ENCODE measurements at places on chromosomes 4 and X.

DNA sequence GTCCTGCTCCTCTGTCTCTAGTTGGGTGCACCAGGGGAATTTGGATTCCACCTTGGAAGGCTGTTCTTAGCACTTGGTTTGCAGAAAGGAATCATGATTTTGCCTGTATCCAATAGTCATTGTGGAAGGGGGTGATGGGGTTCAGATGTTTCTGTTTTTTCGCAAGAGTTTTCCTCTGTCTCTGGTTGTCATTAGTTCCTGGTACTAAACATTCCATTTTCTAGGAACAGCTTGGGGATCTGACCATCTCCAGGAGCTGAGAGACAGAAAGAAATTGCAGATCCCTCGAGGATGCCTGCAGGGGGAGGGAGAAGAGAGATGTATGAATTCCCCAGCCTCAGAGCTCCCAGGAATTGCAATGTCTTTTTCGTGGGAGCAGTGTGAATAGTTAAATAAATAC lies 70.9 kb downstream of the CYTL1 start:
- DNase-seq: no peak

GRCh38 chr4:186216465-186217024 lies 10.8 kb upstream of the KLKB1 start:
- no peak for DNase-seq

GRCh38 chr4:22410645-22411247 lies 105.1 kb downstream of the ADGRA3 start:
- DNase-seq: peak; percentile 7

DNA sequence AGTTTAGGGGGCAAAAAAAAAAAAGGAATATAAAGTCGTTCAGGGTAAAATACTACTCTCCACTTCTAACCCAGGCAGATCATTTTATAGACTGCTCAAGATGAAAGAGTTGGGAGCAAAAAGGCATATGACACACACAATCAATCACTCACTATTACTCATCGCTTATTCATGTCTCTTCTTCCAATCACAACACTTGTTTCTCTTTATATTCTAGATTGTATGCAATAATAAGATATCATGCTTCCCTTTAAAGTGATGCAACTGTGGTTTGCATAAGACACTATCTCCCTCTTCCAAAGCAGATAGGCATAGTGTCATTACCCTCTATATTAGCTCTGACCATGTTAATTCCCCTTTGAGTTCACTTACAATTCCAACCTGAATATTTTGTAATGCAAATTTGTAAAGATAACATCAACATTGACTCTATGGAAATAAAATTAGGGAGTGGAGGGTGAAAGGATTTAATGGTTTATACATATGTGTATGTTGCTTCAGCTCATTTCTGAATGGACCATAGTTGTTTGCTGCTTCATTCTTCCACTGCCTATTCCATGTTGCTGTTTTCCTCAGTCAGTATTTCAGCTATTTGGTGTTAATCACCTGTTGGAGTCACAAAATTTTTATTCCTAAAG lies 154.9 kb upstream of the EPHA5 start:
- DNase-seq: no peak

DNA sequence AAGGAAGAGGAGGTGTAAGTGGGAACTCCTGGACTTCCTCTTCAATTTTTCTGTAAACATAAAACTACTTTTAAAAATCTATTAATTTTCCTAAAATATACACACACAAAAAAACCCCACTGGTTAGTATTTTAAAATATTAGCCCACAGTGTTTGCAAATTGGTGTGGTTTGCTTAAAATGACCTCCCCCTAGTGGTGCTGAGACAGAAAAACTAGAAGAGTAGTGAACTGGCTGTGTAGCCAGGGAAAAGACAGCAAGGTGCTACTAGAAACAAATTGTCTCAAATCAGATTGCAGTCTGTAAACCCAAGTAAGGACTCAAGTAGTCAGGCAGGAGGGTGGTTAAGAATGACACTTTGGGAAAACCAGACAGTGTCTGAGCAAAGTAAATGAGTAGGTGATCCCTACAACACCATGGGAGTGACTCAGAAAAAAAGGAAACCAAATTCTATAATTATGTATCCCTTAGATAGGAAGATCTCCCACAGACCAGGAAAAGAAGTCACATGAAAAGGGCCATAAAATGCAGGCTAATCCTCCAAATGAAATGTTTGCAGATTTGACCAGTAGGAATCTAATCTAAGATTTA lies 26.0 kb downstream of the AMTN start:
- DNase-seq: no peak

- DNase-seq: peak; percentile 75
Measured at GRCh38 chrX:41300758-41301437, 33.1 kb upstream of the DDX3X start.

DNA sequence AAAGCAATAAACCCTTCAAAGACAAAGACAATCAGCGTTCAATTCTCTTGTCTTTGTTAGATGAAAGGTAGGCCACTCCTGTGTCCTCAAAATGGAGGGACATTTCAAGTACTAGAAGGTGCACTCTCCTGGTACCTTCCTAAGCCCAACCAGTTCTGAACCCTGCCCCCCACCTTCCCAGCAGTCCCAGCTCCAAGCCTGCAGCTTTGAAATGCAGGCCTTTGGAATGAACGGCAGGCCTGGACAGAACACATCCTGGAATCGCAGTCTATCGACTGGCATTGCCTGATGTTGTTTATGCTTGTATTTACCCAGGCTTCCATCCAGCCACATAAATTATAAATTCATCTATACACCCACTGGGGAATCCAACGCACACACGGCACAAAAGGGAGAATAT lies 47.4 kb downstream of the RASGEF1B start:
- DNase-seq: no peak

DNA sequence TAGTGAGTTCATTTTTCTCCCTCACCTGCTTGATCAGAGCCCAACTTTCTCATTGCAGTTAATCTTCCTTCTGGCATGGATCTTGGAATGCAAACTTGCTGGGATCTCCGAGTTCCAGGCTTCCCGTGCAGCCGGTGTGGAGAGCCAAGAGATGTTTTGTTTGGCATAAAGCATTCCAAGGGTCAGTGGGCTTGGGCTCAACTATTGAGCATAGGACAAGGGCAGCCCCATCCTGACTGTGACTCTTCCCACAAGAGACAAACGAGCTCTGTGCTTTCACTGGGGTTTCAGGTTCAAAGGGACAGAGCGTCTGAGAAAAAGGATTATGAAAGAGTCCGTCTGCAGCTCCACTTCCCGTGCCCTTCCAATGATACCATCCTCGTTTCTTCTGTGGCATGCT lies 10.5 kb downstream of the TLR7 start:
- no peak for DNase-seq

GRCh38 chrX:809081-809480 lies 178.5 kb downstream of the SHOX start:
- DNase-seq: no peak

DNA sequence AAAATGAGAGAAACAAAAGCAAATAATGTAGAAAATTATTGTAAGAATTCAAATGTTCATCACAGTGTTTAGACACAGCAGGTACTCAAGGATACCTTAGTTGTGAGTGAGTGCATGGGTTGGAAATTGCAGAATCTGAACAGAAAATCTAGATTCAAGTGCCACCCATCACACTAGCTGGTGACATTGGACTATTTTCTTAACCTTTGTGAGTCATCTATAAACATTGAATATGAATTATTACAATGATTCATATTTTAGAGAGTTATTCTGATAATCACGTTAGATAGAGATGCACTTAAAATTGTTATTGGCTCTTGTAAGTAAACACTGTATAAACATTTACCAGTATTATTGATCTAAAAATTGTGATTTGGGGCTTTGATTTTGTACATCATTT lies 1113.1 kb downstream of the STIM2 start:
- DNase-seq: no peak

- no peak for DNase-seq
Measured at GRCh38 chrX:17621566-17622270, 115.6 kb upstream of the SCML1 start.

DNA sequence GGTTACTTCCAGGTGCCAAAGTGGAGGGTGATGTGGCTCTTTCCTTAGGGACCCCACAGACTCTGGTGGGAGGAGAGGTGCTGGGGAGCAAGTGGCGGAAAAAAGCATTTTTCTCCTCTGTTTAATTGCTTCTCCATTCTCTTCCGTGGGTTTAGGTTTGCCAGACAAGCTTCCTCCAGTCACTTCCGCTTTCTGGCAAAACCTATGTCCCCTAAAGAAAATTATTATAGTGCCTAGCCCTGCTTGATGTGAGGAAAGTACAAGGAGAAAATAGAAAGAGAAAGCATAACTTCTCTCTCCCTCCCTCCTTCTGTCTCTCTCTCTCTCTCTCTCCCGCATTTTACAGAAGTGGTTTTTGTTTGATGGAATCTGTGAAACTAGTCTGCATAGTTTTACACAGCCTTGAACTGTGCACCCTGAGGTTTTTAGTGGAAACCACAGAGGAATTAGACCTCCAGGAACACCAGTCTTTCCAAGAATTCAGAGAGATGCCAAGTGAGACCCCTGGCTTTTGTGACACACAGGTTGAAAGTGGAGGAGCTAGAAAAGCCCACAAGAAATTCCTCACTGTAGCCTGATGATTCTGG lies 231.1 kb upstream of the ANXA3 start:
- DNase-seq: no peak

GRCh38 chr4:73776321-73776729 lies 36.0 kb downstream of the CXCL8 start:
- DNase-seq: peak; percentile 94

DNA sequence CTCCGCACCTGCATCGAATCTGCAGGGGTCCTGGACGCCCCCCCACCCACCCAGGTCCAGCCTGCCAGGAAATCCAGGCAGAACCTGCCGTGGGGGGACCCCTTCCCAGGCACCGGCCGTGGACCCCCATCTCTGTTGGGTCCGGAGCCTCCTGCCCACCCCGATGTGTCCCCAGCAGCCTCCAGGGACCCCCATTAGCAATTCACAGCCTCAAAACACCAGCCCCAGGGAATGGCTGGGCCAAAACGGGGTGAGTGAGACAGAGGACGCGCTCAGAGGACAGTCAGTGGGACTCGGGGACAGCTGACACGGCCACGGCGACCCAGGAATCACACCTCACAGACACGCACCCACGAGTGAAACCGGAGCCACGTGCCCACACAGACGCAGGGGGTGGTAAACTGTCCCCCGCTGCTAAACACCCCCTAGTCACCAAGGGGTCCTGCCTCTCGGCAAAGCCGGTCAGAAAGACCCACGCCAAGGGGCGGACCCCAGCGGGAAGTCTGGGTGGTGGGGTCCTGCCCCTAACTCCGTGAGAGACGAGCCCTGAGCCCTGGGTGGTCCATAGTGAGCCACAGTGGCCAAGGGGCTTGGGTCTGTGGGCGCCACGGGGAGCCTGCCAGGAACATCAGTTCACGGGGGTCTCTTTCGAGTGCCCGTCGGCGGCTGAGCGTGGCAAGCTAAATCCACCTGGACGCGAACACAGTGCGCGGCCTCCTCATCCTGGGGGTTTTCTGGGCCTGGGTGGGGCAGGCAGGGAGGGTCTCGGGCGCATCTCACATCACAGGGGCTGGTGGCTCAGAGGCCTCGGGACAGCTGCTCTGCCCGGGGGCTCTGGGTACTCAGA lies 126.5 kb upstream of the NKX1-1 start:
- no peak for DNase-seq

DNA sequence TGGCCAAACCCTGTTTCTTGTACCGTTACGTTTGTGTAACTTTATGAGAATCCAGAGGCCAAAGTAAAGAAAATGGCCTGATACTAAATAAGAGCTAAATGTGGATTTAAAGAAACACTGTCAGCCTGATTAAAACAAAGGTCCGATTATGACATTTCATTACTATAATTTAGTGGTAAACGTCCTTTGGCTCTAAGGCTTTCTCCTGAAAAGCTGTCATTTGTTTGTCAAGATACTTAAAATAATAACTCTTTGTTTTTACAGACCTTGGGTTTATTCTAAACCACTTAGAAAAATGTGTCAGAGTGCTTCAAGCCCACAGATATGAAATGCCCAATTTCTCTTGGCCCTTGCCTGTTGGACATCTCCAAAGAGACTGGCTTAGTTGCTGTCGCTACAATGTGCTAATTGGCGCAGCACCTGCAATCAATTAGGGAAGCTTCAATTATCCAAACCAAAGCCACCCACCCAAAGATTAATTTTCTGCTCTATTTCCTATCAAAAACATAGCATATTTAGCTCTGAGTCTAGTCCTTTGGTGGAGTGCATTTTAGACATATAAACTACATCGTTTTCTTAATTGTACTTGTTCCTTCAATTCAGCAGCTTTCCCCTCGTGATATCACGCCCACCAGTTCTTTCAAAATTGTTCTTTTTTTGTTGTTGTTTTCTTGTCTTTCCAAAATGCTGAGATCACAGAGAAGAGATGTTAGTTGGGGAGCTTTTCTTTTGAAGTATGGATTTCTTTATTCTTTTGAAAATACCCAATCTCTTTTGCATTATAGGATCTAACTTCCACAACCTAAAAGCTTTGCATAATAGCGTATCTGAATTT lies 13.6 kb downstream of the SMIM20 start:
- no peak for DNase-seq

- DNase-seq: no peak
Measured at GRCh38 chr4:26076896-26077295, 162.9 kb downstream of the SMIM20 start.

GRCh38 chr4:129239088-129239487 lies 143.1 kb downstream of the C4orf33 start:
- DNase-seq: peak; percentile 58

DNA sequence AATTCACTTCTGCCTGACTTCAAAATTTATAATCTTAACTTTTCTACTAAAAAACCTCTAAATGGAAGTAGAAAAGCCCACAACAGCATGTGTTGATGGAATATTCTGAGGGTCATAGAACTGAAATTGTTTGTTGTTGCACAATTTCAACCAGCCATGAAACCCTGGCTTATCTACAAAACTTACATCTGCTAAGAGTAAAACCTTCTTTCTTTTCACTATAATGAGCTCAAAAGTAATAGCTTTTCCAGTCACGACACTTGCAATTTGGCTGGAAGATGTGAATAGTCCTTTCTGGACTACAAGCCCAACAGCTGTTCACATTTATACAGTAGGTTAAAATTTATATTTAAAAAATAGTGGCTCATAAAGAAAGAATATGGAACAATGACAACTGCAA lies 250.0 kb downstream of the GPAT3 start:
- peak; percentile 38 for DNase-seq

DNA sequence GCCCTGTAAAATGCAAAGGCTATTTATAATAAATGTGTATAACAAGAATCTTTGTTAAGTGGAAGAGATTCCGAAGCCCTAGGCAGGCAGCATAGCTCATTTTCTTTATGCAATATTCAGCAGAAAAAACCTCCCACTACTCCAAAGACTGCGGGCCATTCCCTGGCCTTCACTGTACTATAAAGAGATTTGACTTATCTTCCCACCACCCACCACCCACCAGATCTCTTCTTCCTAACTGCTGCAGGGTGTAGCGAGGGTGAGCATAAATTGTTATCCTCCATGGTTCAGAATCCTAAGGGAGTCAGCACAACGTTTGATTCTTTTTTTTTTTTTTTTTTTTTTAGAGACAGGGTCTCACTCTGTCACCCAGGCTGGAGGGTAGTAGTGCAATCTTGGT lies 114.8 kb downstream of the NSUN7 start:
- no peak for DNase-seq
